ENCODE measurements at places on chromosomes 2 and 18.

DNA sequence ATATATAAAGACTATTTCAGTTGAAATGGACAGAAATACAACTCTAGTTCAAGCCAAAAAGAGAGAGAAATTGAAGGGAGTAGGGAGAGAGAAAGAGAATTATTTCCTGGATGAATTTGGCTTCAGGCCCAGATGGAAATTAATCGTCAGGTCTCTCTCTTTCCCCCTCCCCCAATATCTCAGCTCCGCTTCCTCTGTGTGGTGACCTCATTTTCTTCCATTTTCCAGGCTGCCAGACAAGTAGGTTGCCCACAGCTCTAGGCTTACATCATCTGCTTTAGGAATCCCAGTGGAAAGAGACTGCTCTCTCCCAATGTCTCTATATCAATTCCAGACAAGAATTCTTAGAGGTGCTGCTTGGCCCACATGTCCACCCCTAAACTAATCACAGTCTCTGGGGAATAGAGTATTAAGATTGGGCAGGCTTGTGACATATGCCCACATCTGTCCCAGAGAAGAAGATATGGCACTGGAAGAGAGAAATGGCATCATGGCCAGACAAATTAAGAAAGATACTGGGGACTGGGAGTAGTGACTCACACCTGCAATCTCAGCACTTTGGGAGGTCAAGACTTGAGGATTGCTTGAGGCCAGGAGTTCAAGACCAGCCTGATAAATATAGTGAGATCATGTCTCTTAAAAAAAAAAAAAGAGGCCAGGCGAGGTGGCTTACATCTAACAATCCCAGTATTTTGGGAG, 37.2 kb upstream of the CFAP36 start:
- peak; percentile 75 for DNase-seq

- no peak for DNase-seq
Measured at GRCh38 chr2:128746356-128746755, 427.7 kb upstream of the HS6ST1 start.

GRCh38 chr2:71804281-71804751, 343.3 kb downstream of the CYP26B1 start:
- no peak for DNase-seq

GRCh38 chr2:72145289-72145657, 2.4 kb downstream of the CYP26B1 start:
- no peak for DNase-seq

GRCh38 chr18:12821408-12821807, 62.6 kb downstream of the PTPN2 start:
- no peak for DNase-seq

- DNase-seq, result no peak
Measured at GRCh38 chr2:229511524-229511923, 202.8 kb downstream of the DNER start.

DNA sequence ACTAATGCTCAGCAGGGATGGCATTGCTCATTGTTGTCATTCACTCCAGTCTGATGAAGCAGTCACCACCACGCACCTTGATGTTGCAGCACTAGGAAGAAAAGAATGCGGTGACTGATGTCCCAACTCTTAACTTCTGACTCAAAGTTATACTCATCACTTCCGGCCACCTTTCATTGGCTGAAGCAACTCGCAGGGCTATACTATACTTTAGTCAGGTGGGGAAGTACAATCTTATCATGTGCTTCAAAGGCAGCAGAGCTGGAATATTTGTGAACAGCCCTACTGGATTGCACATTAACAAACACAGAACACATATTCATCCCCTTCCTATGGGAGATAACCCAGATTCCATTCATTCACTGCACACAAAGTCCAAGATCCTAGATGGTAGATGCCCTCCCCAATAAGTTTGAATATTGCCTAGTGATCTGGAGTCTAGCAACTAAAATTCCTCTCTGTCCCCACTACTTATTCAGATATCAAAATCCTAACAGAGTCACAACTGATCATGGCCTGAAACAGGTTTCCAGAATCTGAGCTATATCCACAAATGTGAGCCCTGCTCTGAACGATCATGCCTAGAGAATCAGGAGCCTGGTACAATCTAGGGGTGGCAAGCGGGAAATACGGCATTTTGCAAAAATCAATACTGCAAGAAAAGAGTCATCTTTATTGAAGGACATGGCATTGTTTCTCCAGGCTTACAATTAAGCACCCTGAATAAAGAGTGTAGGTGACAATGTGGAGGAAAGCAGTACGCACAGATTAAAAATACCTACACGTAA, 3.4 kb upstream of the SPATS2L start:
- peak; percentile 91 for DNase-seq

GRCh38 chr2:48423376-48423775, 106.6 kb upstream of the STON1 start:
- DNase-seq, result peak; percentile 71

- DNase-seq, result no peak
Measured at GRCh38 chr2:113755035-113755834, 1.2 kb downstream of the SLC35F5 start.

Measured in A172 (cell line).